Muscle of arm (tissue), 14 donors: ENCODE measurements at places on chromosomes 16 and 17. TPM values are rescaled to one million over a fixed set of nuclear protein-coding genes. Genes with fewer than 3 reads are reported as not detected.

Gene CLEC19A
- polyA plus RNA-seq, result 0.31 TPM

Gene MYH1
- polyA plus RNA-seq, result 12.6 TPM

Gene MGAT5B
- 0.65 TPM for polyA plus RNA-seq

Gene C1QTNF8
- not detected for polyA plus RNA-seq

Gene CTRB1
- not detected for polyA plus RNA-seq
